ENCODE measurements at places on chromosomes 6 and 20.

DNA sequence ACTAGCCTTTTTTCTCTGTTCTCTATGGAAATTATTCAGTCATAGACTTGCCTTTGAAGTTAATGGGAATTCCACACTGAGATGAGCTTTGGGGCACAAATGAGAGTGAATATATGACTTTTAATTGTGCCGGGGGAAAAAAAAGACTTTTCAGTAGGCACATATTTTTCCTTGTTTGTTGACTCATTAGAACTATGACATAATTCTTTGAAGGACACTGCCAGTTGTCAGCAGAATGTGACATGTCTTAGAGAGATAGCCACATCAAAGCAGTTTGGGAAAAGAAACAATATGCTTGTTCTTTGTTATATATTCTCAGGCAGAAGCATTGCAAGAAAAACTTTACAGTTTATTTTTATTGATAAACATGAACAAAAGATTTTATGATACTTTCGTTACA is 138.3 kb downstream of the COL9A1 start:
- no peak for DNase-seq

DNA sequence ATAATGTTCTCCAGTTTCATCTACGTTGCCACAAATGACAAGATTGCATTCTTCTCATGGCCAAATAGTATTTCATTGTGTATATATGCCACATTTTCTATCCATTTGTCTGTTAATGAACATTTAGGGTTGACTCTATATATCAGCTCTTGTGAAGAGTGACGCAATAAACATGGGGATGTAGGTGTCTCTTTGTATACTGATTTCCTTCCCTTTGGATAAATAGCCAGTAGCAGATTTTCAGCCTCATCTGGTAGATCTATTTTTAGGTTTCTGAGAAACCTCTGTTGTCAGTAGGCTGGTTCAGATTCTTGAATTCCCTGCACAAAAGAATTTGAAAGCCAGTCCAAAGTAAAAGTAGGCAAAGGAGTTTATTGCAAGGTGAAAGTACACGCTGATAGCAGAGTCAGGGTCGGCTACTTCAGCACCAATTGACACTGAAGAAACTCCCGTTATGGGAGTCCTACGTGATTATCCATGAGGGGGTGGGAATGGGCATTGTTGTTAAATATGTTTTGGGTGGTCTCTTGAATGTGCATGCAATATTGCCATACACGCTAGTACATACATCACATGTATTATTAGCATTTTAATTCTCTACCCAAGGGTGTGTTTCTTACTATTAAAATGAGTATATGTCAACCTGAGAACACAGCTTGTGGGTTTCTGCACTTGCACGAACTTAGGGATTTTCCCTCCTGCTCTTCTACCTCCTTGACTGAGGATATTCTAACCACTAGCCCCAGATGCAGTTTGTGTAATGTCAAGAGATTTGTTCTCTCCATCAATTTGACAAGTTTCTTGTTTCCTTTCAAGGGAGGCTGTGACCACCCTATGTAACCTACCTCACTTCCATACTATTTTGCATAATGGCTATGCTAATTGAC is 14.4 kb upstream of the SLC17A2 start:
- no peak for DNase-seq

- DNase-seq, result no peak
Observed at GRCh38 chr20:9478771-9479170, 35.6 kb upstream of the LAMP5 start.

- no peak for DNase-seq
Observed at GRCh38 chr6:340186-340955, 48.1 kb downstream of the DUSP22 start.

DNA sequence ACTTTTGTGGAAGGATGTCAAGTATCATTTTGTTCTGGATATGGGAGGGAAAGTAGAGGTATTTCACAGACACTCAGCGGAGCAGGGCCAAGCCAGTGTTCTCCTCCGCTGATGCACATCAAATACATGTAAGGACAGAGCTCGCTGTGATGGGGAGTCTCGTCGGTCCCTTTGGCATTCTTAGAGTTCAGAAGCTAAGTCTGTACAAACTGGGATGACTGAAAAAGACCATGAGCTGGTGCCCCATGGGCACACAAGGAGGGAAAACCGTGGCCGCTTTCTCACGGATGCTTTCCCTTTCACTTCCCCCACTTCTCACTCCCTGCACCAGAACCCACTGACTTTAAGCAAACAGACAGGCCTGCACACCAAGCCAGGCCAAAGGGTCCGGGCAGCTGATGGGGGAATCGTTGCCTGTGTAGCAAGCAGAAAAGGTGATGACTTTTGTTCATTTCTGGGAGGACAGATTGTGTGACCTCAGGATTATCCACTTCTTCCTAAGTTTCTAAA is 27.7 kb upstream of the MPC1 start:
- DNase-seq, result no peak
